ENCODE measurements at places on chromosomes 12 and 14.
A peak's percentile ranks its signal among the peaks of the same experiment; 100 is the strongest.

GRCh38 chr14:67514650-67515385, 18.3 kb upstream of the PLEKHH1 start:
- peak; percentile 20 for DNase-seq

GRCh38 chr12:23025372-23026016, 400.5 kb downstream of the ETNK1 start:
- DNase-seq: no peak

DNA sequence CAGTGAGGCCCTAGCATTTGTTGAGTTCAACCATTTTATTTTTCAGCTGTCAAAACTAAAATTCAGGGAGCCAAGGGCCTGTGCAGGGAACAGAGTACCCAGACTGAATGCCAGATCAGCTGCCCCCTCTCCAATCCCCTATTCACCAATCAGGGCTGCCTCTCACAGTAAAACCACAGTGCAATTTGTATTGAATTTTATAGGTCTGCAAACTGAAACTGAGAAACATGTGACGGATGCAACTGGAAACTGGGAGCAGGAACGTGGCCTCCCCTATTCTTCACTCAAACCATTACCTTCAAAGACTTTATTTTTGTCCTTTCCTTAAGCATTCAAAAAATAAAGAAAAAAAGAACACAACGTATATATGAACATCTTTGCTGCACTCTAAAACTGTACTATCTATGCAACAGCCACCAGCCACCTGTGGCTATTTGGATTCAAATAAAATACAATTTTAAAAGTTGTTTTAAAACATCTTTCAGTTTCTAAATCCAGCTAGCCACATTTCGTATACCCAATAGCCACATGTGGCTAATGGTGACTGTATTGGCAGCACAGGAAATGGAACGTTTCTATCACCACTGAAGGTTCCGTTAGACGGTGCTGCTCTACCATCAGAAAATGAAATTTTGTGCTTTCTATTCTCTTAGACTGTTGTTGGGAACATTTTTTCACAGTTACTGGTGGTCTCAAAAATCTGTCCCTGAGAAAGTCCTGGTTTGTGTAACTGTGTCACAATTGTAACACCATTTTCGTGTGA, 371.3 kb upstream of the FAR2 start:
- DNase-seq: no peak

- no peak for DNase-seq
Observed at GRCh38 chr14:72599579-72600470, 294.1 kb downstream of the DPF3 start.

GRCh38 chr14:100664841-100665510, 61.7 kb upstream of the DLK1 start:
- no peak for DNase-seq

GRCh38 chr12:87136330-87136976, 880.3 kb upstream of the MGAT4C start:
- peak; percentile 5 for DNase-seq

GRCh38 chr14:46368275-46368674, 283.3 kb downstream of the RPL10L start:
- DNase-seq: no peak

GRCh38 chr14:34368971-34369647, 92.9 kb downstream of the SPTSSA start:
- no peak for DNase-seq

- no peak for DNase-seq
Observed at GRCh38 chr12:105325117-105325516, 5.4 kb upstream of the C12orf75 start.

DNA sequence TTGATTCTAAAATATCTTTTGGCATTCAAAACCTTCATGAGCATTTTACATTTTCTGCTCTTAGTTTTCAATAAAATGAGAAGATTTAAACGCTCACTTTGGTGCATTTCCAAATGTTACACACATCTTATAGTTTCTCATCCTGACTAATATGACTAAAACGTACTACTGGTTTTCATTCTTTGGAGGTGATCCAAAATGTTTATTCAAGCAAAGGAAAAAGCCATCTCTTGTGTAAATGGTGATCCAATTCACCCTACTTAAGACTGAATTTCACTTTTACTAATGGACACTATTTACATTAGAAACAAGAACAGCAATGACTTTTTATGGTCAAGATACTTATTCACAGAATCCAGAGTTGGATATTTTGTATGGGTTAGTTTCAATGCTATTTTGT, 86.6 kb downstream of the KITLG start:
- no peak for DNase-seq

DNA sequence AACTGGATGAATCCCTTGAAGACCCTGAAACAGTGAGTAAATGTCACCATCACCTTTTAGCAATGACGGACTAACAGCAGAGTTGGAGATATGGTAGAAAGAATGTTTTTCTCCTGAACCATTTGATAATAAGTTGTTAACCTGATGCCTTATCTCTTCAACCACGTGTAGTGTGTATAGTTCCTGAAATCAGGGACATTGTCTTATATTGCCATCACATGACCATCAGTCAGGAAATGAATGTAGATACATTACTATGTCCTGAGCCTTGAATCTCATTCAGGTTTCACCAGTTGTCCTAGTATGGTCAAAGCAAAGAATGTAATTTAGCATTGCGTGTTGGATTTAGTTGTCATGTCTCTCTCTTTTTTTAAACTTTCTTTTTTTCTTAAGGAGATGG, 15.7 kb downstream of the ATP6V0A2 start:
- no peak for DNase-seq

DNA sequence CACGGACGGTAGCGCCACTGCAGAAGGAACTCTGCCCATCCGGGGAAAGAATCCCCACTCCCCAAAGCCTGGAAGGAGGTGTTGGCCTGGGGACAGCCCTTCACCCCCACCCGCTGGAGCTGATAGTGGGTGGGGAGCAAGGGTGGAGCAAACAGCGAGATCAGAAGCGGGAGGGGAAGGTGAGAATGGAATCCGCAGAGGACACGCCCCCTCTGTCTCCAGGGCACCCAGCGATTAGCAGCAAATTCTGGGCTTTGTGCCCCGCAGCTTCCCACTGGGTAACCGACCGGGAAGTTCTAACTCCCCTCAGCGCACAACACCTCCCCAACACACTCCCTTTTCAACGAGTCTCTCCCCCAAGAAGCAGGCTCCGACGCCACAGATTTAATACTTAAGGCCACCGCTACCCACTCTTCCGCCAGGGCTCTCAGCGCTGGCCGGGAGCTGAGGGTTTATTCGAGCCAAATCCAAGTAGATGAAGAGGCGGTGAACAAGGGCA, 1.4 kb downstream of the SLC25A29 start:
- no peak for DNase-seq

- no peak for DNase-seq
Observed at GRCh38 chr12:46299851-46300250, 31.0 kb upstream of the SLC38A1 start.

DNA sequence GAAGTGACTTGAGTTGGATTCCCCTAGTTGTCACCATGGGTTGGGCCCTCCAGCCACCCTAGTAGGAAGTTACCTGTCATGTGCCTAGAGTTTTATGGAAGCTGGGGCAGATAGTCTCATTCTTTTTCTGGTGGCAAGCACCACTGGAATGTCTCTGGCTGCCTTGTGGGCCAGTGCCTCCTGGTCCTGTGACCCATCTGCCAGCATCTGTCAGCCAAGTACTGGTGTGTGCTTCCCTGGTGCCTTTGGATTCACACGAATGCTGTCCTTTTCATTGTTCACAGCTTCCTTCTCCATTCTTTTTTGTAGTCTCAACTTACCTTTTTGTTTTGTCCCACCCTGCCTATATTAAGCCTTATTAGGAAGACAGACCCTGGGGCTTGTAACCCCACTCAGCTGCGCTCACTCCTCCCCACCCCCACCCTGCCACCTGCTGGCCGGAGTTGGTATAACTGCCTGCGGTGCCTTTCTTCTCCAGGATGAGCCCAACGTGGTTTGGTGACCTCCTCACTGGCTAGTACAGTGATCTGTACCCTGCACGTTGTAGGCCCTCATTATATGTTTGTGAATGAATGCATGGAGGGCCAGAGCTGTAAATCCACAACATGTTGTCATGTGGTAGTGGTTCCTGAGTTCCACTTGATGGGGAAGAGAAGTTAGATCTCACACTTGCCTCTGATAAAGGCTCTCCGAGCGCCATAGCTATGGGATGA, 125.7 kb downstream of the TSPAN9 start:
- DNase-seq: no peak

DNA sequence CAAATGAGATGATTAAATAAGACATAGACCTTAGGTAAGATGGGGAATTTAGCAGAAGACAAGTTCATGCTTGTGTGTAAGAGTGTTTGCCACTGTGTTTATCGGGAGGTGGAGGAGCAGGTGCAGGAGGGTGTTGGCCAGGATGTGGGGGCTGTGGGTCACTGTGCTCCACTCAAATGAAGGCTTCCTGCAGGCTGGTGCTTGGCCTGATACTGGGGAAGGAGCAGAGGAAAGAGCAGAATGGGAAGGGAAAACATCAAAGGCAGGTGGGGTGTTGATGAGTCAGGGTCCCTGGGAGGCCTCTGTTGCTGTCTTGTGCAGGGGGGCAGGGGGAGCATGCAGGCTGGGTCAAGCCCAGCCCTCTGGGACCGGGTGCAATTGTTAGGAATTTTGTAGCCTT, 126.5 kb downstream of the TSPAN9 start:
- no peak for DNase-seq

DNA sequence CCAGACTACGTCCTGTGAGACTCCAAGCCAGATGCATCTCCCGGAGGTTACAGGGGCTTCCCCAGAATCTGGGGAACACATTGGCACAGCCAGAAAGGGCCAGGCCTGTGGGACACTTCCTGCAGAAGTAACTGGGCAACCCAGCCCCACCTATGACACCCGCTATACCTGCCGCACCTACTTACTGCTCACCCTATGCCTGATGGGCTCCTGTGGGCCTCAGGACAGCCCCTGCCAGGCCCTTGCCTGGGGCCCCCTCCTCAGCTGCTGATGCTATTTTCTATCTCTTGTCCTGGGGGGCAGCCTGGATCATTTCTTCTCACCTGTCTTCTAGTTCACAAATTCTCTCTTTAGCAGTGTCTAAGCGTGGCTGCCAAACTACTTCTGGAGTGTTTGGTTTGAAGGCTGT, 28.7 kb downstream of the JAG2 start:
- no peak for DNase-seq

DNA sequence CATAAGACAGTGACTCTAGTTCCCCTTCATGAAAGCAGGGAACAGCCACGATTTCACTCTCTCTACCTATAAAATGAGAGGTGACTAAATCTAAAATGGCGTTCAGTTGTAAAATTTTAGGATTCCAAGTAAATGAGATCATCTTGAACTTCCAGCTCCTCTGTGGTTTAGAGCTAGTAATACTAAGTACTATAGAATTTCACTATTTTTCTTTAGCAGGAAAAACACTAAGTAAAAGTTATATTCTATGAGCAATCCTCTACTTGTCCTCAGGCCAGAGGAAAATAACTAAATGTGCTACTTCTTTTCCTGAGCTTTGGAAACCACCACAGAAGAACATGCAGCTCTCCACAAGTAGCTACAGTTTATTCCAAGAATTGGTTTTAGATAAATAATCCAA, 55.6 kb downstream of the NIN start:
- DNase-seq: no peak

- DNase-seq: no peak
Observed at GRCh38 chr12:28859551-28859950, 289.5 kb upstream of the FAR2 start.

GRCh38 chr14:38964630-38965029, 138.4 kb downstream of the SEC23A start:
- DNase-seq: no peak

- DNase-seq: no peak
Observed at GRCh38 chr14:56195704-56196103, 77.5 kb downstream of the PELI2 start.

DNA sequence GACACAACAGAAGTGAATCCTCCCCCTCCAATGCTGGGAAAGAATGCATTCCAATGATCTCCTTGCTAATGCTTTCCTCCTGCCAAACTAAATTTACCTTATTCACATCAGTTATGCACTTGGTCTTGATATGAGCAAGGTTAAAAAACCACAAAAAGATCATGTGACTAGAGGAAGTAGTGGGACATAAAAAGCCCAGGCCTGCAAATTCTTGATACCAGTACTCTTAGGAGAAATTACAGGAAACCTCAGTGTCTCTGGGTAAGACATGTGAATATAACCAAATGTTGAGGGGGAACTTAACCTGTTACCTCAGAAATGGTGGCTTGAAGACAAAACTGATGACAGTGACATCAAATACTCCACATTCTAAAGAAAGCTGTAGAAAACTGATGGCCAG, 427.1 kb downstream of the RPS29 start:
- no peak for DNase-seq

DNA sequence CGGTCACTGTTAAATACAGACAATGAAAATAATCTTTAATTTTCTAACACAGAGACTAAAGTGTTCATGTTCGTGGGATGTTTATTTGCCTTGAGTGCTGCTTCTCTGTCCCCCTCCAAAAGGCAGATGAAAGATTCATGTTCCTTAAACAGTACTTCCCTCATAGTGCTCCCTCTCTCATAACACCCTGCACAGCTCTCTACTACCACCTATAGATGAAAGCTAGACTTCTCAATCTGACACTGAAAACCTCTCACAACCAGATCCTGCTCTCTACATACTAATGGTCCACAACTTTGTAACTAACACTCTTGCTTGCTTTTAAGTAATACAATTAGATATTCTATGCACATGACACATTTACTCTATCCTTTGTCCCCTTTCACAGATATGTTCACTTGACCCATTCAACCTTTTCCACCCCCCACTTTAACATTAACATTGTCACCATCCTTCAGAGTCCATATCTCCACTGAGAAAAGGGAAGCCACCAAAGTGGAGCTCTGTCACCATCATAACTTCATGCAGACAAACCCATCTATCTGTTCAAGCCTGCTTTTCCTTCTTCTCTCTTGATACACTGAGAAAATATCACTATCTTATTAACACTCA, 266.4 kb upstream of the USP15 start:
- DNase-seq: no peak

DNA sequence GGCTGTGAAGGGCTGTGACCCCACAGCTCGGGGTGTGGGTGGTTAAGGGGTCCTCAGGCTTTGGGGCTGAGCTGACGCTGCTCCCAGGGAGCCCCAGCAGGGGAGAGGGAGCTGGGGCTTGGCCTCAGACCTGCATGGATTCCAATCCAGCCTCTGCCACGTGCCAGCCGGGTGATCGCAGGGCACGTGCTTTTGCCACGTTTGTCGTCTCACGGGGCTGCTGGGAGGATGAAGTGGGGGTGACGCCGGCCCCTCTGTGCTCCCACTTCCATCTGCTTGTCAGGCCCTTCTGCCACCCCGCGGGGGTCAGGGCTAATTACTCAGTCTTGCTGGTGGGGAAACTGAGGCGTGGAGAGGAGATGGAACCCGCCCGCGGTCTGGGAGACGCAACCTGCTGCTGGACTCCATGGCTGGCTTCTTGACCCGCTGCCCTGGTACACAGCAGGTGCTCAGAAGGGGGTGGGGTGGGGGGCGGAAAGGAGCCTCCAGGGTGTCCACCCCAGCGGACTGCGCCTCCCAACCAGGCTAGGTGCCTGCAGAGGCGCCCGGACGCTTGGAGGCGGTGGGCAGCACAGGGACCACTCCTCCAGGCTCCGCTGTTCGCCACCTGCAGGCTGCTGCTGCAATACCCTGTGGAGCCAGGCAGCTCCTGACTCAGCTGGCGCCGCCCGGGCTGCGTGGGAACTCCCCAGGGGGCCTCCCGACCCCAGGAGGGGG, 36.4 kb upstream of the PRIMA1 start:
- no peak for DNase-seq

Measured in KG1 (cell line).